ENCODE measurements at places on chromosomes 7 and 10. TPM values are rescaled to one million over a fixed set of nuclear protein-coding genes. Genes with fewer than 3 reads are reported as not detected.

DNA sequence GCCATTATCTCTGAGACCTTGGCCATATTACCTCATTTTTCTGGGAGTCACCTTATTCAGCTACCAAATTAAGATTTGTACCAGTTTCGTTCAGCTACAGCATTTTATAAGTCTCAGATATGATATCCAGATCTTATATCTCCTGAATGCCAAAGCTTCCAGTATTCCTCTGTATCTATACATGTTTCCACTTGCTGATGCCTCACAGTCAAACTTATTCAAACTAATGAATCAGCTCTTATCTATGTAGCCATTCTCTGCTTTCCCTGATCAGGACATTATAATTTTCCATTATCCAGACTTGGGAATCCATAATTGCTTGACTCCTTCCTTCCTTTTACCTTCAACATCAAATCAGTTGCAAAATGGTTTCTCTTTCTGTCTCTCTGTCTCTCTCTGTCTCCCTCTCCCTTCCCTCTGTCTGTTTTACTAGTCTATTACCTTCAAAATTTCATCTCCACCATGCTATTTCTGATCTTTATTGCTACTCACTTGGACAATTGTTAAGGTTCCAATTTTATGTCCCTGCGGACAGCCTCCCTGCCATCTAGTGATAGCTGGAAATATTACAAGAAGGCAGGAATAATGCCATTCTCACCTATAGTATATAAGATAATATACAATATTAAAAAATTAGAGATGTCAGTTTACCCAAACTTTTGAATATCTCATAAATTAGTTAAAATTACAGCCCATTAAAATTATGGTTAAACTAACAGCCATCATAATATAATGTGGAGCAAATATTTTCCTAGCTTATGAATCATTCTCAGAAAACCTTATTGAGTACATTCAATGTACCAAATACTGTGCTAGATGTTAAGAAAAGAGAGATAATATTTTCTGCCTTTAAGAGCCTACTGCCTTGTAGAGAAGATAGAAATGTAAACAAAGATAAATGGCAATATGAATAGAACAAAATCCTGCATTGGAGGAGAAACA, 89.8 kb downstream of the PCLO start:
- H3K27me3 ChIP-seq, result no peaks in the 10 kb centered on the region
- no peaks in the 10 kb centered on the region for H3K36me3 ChIP-seq
- H3K27ac ChIP-seq, result no peak overlapping the region
- H3K4me1 ChIP-seq, result no peaks in the 10 kb centered on the region
- no peak overlapping the region for H3K4me3 ChIP-seq
- DNase-seq, result no peak

Gene EN2
- total RNA-seq, result not detected

Gene FFAR4
- not detected for total RNA-seq

Gene MDFIC
- 46.6 TPM for total RNA-seq

- DNase-seq, result no peak
- no peak overlapping the region for H3K4me3 ChIP-seq
- H3K4me1 ChIP-seq, result no peaks in the 10 kb centered on the region
- H3K27me3 ChIP-seq, result peaks cover 7% of the 10 kb centered on the region
These were observed 479.8 kb downstream of the PTPRN2 start for GRCh38 chr7:158107806-158108205.
